Tibial artery (tissue), 4 donors: ENCODE measurements at places on chromosomes 3 and 15.

- H3K27ac ChIP-seq = no peak overlapping the region
- H3K4me3 ChIP-seq = no peak overlapping the region
- no peaks in the 10 kb centered on the region for H3K36me3 ChIP-seq
- H3K27me3 ChIP-seq = no peaks in the 10 kb centered on the region
- DNase-seq = no peak
- no peaks in the 10 kb centered on the region for H3K4me1 ChIP-seq
Observed at GRCh38 chr3:182644013-182644412, 149.3 kb upstream of the ATP11B start.

DNA sequence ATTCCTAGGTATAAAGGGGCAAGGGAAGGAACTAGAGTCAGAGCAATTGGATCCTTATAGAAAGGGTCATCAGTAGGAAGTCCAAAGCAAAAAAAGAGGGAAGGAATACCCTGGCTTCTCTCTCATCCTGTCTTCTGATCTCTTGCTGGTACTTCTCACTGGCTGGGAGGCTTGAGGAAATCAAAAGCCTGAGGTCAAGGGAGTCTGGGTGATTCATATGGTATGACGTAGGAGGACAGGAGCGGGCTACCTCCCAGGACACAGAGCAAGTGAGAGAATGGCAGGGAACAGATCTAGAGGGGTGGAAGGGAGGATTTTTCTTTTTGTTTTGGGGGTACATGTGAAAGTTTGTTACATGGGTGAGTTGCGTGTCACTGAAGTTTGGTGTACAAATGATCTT lies 76.0 kb downstream of the CFAP20DC start:
- H3K27ac ChIP-seq = no peak overlapping the region
- H3K36me3 ChIP-seq = no peaks in the 10 kb centered on the region
- no peak for DNase-seq
- no peak overlapping the region for H3K4me3 ChIP-seq
- no peaks in the 10 kb centered on the region for H3K27me3 ChIP-seq

DNA sequence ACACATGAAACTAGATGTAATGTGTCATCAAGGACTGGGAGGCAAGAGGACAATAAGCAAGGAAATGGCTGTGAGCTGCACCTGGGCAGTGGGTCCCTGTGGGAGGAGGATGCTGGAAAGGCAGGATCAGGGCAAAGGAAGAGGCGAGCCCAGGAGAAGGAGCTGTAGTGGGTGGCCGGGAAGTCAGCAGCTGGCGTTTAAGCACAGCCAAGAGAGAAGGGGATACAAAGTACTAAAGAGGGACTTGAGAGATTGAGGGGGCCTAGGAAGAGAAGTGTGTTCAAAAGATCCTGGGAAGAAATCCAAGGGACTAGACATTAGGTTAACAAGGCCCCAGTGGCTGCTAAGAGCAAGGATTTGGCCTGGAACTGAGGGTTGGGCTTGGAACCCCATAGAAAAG lies 188.5 kb upstream of the SLC24A5 start:
- no peak overlapping the region for H3K4me3 ChIP-seq
- no peaks in the 10 kb centered on the region for H3K36me3 ChIP-seq
- no peak for DNase-seq
- H3K4me1 ChIP-seq = no peaks in the 10 kb centered on the region

DNA sequence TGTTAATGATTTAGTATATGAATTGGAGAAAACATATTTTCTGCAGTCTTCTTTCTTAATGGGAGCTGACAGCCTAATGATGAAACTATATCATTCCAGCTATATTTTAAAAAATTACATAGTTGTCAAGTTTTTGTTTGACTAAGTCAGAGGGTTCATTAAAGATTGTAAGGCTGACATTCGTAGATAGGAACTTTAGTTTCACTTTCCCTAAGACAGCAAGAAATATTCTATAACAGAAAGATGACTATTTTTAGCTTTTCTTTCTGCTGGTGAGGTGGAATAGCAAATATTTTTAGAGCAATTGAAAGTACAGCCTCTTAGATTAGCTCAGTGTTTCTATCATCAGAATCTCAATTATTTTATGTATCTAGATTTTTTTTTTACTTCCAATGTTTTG lies 60.2 kb downstream of the PIAS1 start:
- H3K4me3 ChIP-seq = peak overlapping the region; percentile 28
- no peaks in the 10 kb centered on the region for H3K36me3 ChIP-seq

DNA sequence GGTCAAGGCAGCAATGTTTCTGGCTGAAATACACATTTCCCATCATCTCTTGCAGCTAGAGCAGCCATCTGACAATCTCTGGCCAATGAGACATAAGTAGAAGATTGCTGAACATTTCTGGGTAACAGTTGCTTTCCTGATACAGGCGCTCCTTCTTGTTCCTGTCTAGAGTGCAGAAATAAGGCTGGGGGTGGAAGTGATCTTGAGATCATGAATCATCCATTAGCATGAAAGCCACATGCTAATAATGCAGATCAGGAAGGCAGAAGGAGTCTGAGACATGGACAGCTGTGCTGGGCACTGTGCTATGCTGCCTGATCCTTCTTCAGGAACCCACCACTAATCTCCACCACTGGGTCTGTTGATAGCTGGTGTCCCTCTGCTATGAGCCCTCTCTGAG lies 14.8 kb upstream of the TMEM108 start:
- H3K27me3 ChIP-seq = no peaks in the 10 kb centered on the region
- DNase-seq = no peak
- no peaks in the 10 kb centered on the region for H3K36me3 ChIP-seq

DNA sequence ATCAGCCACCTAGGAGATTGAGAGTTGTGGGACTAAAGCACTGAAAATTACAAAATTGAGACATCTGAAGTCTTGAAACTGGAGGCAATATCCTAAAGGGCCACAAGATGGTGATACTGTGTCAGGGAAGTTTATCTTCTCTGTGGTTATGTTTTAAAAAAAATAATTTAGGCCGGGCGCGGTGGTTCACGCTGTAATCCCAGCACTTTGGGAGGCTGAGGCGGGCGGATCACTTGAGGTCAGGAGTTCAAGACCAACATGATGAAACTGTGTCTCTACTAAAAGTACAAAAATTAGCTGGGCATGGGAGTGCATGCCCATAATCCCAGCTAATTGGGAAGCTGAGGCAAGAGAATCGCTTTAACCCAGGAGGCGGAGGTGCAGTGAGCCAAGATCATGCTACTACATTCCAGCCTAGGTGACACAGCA lies 17.9 kb upstream of the NIT2 start:
- H3K27me3 ChIP-seq = no peaks in the 10 kb centered on the region
- DNase-seq = peak; percentile 31
- no peak overlapping the region for H3K4me3 ChIP-seq

DNA sequence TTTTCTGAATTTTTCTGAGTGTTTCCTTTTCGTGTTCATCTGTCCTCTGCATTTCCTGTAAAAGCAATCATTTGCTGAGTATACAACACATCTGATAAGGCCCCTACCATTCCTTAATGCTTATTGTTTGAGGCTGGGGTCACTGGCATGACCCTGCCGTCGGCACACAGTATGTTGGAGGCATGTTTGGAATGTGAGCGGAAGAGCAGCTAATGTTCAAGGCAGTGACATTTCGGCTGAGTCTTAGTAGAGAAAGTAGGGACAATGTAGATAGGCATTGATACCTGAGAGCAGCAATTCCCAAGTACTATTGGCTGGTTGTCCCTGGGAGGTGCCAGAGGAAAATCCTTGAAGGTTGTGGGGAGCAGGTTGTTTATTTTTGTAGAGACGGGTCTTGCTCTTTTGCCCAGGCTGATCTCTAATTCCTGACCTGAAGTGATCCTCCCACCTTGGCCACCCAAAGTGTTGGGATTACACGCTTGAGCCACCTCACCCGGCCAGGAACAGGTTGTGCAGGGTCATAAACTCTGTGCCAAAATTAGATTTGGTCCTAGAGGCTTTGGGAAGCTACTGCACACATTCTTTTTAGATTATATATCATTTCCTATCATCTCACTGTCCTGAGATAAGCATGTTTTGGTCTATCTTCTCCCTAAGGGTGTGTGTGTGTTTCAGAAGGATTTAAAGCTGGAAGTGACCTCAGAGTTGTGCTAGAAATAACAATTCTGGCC lies 13.5 kb downstream of the PTPN23 start:
- peaks cover 41% of the 10 kb centered on the region for H3K36me3 ChIP-seq
- peaks cover 25% of the 10 kb centered on the region for H3K4me1 ChIP-seq
- H3K27ac ChIP-seq = peak overlapping the region; percentile 2

- no peaks in the 10 kb centered on the region for H3K4me1 ChIP-seq
- H3K4me3 ChIP-seq = no peak overlapping the region
- no peak for DNase-seq
Observed at GRCh38 chr3:36663666-36664291, 100.6 kb downstream of the DCLK3 start.

DNA sequence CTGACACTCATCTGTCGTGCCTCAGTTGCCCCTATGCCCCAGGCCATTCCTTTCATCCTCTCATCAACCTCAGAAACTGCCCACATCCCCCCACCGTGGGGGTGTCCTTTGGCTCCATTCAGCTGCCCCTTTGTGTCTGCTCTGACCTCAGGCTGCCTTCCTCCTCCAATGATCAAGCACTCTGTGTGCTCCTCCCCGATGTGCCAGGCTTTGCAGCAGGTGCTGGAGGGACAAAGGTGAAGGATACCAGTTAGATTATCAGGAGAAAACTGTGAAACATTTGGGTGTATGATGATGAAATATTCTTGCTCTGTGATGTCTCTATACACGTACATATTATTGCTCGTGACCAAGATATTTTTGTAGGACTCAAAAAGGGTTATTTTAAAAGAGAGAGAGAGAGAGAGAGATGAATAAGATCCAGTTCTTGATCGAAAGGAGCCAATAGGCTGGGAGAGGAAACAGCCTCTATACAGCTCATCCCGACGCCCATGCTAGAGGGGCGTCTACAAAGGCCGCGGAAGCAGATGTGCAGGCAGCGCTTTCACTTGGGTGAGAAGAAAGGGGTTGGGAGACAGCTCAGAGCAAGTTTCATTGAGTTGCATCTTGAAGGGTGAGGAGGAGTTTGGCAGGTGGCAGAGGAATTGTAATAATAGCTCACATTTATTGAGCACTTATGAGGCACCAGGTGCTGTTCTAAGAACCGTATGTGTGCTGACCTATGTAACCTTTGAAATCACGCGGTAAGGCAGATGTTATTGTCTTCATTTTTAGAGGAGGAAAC lies 28.3 kb upstream of the ADCY5 start:
- H3K36me3 ChIP-seq = no peaks in the 10 kb centered on the region

GRCh38 chr3:8647137-8647985 lies 2.8 kb upstream of the SSUH2 start:
- no peaks in the 10 kb centered on the region for H3K27me3 ChIP-seq
- peak; percentile 34 for DNase-seq
- no peaks in the 10 kb centered on the region for H3K36me3 ChIP-seq
- no peak overlapping the region for H3K4me3 ChIP-seq
- no peak overlapping the region for H3K27ac ChIP-seq

DNA sequence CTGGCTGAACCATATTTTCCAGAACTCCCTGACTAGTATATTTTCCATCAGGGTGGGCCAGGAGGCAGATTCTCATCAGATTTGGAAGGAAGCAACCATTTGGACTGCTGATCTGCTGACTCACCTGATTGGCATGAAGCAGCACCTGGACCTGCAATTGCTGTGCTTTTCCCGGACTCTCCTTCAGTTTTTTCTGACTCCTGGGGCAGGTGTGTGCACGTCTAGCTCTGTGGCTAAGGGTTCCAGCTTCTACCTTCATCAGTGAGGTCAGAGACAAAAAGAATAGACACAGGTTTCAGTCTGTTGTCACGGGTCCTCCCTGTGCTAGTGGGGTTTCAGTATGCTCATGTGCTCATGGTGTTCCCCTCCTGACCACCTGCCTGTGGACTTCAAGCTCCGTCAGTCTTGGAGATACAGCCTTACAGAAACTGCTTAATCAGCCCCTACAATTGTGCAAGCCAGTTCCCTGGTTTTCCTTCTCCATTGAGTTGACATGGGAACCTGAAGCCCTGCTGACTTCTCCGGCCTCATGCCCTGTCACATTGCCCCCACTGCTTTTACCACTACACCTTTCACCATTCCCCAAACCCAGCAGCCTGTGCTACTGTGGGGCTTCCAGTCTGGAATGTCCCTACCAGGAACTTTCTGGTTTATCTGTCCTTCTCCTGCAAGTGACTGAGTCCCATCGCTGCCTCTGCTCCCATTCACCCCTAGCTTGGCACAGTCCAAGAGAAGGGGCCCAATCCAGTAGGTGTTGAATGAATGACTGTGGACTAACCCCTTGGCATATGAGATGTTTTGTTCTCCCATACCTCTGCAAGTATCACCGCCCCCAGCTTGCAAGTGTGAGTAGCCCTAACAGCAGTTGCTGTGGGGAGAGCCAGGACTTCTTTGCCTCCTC lies 31.7 kb downstream of the HMCES start:
- no peak overlapping the region for H3K4me3 ChIP-seq
- DNase-seq = no peak
- peaks cover 9% of the 10 kb centered on the region for H3K4me1 ChIP-seq
- H3K36me3 ChIP-seq = no peaks in the 10 kb centered on the region

- DNase-seq = no peak
- H3K4me3 ChIP-seq = no peak overlapping the region
- H3K27ac ChIP-seq = no peak overlapping the region
- H3K36me3 ChIP-seq = no peaks in the 10 kb centered on the region
- H3K27me3 ChIP-seq = no peaks in the 10 kb centered on the region
Observed at GRCh38 chr3:97515076-97515475, 249.5 kb upstream of the ARL6 start.

GRCh38 chr15:81962482-81962881 lies 83.3 kb downstream of the MEX3B start:
- H3K27me3 ChIP-seq = no peaks in the 10 kb centered on the region
- no peaks in the 10 kb centered on the region for H3K4me1 ChIP-seq
- no peaks in the 10 kb centered on the region for H3K36me3 ChIP-seq
- H3K27ac ChIP-seq = no peak overlapping the region
- no peak overlapping the region for H3K4me3 ChIP-seq
- DNase-seq = no peak

GRCh38 chr15:93485438-93486327 lies 396.7 kb upstream of the RGMA start:
- H3K36me3 ChIP-seq = no peaks in the 10 kb centered on the region
- H3K27ac ChIP-seq = peak overlapping the region; percentile 63
- DNase-seq = peak; percentile 50
- peak overlapping the region; percentile 22 for H3K4me3 ChIP-seq
- H3K4me1 ChIP-seq = no peaks in the 10 kb centered on the region
- no peaks in the 10 kb centered on the region for H3K27me3 ChIP-seq

- H3K4me3 ChIP-seq = no peak overlapping the region
- no peak for DNase-seq
- H3K36me3 ChIP-seq = no peaks in the 10 kb centered on the region
- no peaks in the 10 kb centered on the region for H3K27me3 ChIP-seq
- peaks cover 52% of the 10 kb centered on the region for H3K4me1 ChIP-seq
- H3K27ac ChIP-seq = peak overlapping the region; percentile 99
Observed at GRCh38 chr3:129609591-129610182, 3.2 kb upstream of the PLXND1 start.

- no peak for DNase-seq
- no peak overlapping the region for H3K4me3 ChIP-seq
- H3K27me3 ChIP-seq = no peaks in the 10 kb centered on the region
Observed at GRCh38 chr15:79978655-79979514, 7.9 kb upstream of the BCL2A1 start.

- no peaks in the 10 kb centered on the region for H3K4me1 ChIP-seq
- H3K27ac ChIP-seq = no peak overlapping the region
- no peaks in the 10 kb centered on the region for H3K36me3 ChIP-seq
- no peak overlapping the region for H3K4me3 ChIP-seq
Observed at GRCh38 chr15:55800216-55800615, 57.3 kb upstream of the PRTG start.
